ENCODE measurements at places on chromosomes 3 and 15.

GRCh38 chr3:129610276-129610675, 3.8 kb upstream of the PLXND1 start:
- DNase-seq: no peak

- no peak for DNase-seq
Measured at GRCh38 chr3:54307566-54308180, 185.3 kb downstream of the CACNA2D3 start.

DNA sequence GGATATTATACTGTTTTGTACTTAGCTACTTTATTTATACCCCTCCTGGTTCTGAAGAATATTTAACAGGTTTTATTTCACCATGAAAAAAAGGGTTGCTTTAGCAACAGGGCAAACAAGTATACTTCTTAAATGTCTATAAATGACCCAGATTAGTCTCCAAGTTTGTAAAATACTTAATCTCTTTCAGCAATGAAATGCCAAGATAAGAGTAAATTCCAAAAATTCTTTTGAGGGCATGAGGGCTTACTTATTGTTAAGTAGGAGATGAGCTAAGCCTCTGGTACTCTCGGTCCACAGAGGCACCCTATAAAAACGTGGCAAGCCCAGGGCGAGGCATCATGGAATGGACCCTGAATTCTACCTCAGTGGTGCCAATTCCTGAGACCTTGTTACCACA, 264.8 kb upstream of the NSMCE3 start:
- no peak for DNase-seq

DNA sequence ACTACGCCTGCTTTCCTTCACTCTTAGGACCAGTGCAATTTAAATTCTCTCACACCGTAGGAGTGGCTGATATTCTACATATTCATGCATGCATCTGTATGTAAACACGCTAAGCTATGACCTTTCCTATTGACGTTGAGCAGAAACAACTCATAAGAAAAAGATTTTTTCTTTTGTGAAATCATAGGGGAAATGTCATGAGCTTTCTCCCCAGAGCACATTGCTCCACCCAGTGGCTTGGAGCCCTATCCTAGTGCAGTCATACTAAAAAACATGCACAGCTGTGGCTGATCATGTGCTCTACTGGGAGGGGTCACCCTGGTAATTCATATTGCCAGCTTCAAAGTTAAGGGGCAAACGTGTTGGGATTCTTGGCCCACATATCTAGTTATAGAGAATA, 1.8 kb upstream of the MESD start:
- no peak for DNase-seq

GRCh38 chr3:23308986-23309625, 106.0 kb downstream of the UBE2E2 start:
- DNase-seq: no peak

GRCh38 chr3:10397879-10398278, 77.0 kb upstream of the SEC13 start:
- no peak for DNase-seq

DNA sequence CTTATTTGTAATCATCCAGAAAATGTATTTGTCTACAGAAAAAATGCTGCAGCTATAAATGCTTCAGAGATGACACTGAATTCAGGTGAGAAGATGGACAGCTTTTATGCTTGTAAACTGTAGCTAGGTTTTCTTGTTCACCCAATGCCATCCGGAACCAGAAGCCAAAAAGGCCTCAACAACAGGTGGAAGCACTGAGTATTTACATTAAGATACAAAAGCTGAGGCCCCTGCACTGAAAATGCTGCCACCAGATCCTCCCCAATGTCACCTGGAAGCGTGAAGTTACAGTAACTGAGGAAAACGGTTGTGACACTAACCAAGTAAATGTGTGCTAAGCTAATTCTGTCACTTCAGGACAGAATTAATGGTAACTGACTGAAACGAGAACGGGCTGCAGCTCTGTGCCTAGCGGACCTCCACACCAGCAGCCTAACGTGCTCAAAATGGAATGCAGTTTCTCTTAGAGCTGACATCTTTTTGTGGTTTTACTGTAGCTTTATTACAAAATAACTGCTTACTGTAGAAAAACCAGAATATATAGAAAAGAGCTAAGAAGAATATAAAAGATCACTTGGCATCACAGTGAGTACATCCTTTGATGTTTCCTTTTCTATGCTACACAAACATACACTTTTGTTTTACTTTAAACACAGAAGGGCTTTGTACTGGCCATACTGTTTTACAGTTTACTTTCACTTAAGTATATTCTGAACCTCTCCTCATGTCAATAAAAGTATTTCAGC, 7.6 kb downstream of the CHSY1 start:
- no peak for DNase-seq

DNA sequence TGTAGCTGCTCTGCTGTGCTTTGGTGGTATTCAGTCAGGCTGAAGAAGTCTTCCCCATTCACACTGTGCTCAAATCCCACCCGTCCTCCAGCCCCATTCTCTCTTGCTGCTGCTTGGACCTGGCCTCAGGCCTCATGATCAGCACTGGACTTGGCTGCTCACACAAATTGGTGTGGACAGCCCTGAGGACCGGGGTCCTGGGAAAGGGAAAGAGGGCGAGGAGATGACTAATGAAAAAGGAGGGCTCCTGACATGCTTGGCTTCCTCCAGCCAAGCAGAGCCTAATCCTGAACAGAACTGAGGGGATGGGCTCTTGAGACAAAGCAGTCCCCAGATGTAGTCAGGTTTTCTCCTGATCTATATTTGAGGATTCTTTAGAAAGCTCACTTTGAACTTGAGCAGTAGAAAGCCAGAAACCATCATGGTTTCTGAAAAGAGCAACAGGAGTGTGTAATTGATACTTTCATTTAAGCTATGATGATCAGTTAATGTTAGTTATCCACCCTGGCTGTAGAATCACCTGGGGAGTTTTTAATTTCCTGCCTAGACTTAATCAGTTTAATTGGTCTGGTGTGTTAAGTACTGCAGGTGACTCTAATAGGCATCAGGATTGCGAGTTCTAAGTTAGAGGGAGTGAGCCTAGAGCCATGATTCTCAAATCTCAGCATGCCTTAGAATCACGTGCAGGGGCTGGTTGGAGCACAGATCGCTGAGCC, 79.4 kb upstream of the THBS1 start:
- no peak for DNase-seq

- DNase-seq: no peak
Measured at GRCh38 chr3:108404368-108404767, 106.0 kb downstream of the MYH15 start.

DNA sequence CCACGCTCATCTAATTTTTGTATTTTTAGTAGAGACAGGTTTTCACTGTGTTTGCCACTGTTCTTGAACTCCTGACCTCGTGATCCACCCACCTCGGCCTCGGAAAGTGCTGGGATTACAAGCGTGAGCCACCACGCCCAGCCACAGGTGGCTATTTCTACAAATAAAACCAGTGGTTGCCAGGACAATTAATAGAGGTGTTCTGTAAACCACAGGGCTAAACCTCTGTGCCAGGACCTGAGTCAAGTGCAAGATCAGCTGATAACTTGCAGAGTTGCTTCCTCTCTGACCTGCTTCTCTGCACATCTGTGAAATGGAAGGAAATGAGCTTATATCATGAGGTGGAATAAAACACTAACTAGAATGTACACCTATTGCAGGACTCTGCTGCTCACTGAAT, 72.8 kb downstream of the CD200R1L start:
- no peak for DNase-seq

- no peak for DNase-seq
Measured at GRCh38 chr3:183538486-183538885, 17.0 kb downstream of the KLHL6 start.

DNA sequence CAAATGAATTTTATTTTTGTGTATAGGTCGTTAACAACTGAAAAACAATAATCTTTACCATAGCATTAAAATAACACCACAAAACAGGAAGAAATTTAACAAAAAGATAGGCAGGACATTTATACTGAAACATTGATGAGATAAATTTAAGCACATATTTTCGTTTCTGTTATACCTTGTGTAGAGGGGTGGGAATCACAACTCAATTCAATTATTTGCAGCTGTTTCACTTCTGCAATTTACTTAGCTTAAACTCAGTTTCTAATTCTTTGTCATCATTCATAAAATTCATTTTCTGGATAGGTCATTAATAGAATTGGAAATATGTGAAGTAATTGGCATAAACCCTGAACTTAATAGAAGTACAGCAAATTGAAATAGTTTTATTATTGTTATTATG, 42.3 kb downstream of the TP63 start:
- peak; percentile 2 for DNase-seq

- no peak for DNase-seq
Measured at GRCh38 chr3:181738551-181738950, 26.8 kb downstream of the SOX2 start.

DNA sequence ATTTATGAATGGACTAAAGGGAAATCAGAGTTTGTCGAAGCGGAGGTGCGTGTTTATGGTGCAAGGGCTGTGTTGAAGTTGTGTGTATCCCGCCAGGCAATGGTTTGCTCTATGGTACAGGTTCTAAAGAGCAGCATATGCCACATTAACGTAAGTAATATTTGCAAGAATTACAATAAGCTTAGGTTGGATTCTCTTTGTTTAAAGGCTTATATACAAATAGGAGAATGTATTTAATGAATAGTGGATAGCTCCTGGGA, 800 bp downstream of the EPHA3 start:
- no peak for DNase-seq

DNA sequence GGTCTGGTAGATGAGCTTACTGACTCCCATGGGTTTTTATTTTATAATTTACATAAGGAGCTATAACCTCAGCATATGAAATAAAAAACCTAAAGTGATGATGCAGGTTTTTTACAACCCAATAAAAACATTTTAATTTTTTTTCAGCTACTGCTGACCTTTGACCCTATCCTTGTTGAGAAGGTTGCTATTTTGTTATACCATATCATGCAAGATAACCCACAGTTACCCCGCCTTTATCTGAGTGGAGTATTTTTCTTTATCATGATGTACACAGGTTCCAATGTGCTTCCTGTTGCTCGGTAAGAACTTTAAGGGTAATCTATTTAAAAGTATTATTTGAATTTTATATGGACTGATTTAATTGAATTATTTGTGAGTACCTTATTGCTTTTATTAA, 70.8 kb downstream of the DNAJC13 start:
- no peak for DNase-seq

- DNase-seq: no peak
Measured at GRCh38 chr15:27592036-27592760, 506.9 kb downstream of the OCA2 start.

DNA sequence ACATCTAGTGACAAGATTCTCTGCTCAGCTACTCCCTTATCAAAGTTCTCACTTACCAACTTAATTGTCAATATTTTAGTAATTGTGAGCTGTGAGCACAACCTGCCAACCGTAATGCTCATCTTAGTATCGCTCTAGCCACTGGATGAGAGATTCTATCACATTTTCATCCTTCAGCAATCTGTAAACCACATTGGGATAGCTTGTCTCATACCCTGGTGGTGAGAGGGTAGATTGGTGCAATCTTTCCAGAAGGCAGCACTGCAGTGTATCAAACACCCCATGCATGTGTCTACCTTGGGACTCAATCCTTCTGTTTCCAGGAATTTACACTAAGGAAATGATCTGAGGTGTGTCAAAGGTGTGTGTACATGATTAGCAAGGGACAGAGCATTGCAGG, 18.9 kb upstream of the ATP8B4 start:
- no peak for DNase-seq

DNA sequence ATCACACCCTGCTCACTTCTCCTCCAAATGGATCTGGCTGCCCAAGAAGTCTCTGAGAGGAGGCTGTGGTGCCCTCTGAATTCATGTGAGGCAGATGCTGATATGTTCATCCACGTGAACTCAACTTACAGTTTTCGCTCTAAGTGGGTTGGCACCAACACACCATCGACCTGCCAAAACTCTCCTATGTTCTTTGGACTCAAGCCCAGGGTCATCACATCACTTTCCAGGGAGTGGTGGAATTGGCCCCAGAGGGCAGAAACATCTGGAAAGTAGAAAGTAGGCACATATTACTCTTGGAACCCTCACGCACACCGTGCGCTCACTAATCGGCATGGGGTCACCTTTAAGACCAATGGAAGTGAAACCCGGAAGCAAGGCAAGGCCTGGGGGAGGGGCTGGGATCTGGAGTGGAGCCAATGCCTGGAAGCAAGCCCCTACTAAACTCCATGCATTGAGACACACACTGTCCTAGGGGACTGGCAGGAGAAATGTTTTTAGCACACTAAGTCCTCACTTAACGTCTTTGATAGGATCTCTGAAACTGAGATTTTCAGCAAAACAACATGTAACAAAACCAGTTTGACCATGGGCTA, 41.4 kb downstream of the SSUH2 start:
- DNase-seq: no peak

- peak; percentile 15 for DNase-seq
Measured at GRCh38 chr15:65869954-65870871, 922 bp downstream of the RAB11A start.
